ENCODE measurements at places on chromosomes 1 and 21.

DNA sequence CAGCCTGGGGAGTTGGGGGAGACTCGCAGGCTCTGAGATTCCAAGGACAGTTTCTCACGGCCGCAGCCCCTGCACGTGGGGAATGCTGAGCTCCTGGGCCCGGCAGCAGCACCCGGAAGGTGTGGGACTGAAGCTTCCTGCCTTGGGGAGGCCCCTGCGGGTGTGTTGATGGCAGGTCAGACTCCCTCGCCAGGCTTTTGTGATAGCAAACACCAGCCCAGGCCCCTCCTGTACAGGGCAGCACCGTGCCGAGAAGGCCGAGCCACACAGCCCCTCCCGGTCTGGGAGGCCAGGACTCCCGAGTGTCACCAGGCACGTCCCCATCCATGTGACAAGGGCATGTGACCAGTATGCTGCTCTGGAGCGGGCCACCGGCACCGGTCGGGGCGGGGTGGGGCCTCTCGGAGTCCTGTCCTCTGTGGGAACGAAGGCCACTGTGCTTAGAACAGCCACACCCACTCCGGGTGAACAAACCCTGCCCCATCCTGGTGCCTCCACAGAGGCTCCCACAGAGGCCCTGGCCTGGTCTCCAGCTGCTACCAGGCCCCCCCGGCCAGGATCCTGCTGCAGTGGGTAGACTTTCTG lies 31.1 kb upstream of the ARHGEF16 start:
- DNase-seq: no peak

DNA sequence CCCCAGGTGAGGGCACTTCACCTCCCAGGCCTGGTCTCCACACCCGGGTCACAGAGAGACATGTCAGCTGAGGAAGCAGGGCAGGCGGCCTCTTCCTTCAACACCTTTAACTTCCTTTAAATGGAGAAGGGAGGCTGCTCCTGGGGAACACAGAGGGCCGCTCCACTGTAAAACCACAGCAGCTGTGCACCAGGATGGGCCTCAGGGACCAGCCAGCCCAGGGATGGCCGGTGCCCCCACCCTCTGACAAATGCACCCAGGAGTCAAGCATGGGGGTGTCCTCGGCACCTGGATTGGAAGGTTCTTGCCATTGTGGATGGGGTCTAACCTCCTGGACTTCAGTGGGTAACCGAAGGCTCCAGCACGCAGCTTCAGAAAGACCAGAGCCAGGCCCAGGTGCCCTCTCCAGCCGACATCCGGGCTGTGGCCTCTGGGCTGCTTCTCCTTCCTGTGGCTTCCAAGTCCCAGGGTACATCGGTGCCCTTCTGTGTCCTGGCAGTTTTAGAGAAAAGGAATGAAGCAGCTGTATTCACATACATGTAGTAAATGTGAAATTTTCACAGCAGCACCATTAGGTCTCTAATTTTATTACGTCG lies 121.7 kb upstream of the COL6A1 start:
- DNase-seq: no peak

DNA sequence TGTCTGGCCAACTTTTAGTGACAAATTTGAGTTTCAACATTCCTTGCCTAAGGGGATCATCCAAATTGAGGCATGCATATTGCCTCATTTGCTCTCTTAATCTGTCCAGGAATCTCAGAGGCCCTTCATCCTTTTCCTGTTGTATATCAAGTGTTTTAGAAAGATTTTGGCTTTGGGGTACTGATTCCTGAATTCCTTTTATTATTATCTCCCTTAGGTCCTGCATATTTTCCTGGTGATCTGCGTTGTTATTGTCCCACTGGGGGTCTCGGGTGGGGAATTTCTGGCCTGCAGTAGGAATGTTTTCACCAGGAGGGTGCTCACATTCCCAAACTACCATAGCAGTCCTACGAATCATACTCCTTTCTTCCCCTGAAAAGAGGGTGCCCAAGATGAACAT lies 4.4 kb upstream of the AADACL3 start:
- DNase-seq: no peak

DNA sequence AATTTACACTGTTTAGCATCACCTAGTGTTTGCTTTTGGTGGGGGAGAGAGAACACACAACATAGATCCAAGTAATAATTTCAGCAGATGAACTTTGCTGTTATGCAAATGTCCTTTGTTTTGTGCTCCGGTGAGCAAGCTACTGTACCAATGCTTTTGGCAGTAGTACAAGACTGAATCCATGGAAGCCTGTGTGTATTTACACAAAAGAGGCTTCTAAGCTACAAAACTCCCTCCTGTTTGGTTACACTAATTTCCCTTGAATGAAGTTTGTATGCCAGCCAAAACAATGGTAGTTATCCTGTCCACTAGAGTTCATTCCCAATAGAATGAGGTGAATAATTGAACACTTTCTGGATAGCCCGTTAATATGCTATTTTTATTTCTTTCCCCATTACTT lies 320.5 kb downstream of the KCTD3 start:
- DNase-seq: no peak

DNA sequence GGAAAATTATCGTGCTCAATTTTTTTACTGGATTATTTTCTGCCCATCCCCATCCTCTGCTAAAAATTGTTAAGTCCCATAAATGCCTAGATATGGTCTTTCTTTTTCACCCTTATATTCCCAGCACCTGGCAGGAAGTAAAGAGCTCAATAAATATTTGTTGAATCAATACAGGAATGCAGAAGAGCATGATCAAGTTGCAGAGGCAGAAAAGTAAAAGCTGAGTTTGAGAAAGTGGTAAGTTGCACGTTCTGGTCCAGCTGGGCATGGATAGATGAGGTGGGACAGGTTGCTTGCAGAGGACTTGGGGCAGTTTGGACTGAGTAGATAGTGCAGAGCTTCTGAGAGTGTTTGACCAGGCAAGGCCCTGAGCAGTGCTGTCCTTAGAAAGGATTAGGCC lies 40.1 kb downstream of the ZNF281 start:
- no peak for DNase-seq

All from stimulated activated naive CD4-positive, alpha-beta T cell (primary cell).